Aorta (tissue), 5 donors: ENCODE measurements at places on chromosomes 13 and 19. TPM values are rescaled to one million over a fixed set of nuclear protein-coding genes. Genes with fewer than 3 reads are reported as not detected.

DNA sequence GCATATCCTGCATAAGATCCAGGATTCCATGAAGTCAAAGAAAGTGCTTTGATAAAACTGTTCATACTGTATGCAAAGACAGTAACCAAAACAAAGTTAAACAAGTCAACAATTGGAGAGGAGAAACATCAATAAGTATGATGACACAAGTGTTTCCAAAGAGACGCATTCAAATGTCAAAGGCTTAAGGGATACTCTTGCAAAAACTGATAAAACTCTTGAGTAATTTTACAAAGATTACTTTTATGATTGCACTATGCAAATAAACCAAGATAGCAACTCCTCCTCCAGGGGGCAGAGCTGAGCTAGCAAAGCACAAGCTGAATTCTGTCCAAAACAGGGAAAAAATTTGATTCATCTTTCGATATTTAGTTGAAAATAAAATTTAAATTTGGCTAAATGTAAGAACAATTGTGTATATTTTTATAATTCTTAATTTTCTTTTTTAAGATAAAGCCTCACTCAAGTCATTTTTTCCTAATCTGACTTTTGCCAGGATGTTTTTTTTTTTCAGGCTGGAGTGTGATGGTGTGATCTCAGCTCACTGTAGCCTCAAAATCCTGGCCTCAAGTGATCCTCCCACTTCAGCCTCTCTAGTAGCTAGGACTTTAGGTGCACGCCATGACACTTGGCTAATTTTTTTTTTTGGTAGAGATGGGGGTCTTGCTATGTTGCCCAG, 84.0 kb downstream of the MZT1 start:
- no peak for DNase-seq

SIGLEC12 gene
- not detected for polyA plus RNA-seq

- DNase-seq: no peak
Measured at GRCh38 chr13:100630555-100630954, 42.0 kb upstream of the GGACT start.

DNA sequence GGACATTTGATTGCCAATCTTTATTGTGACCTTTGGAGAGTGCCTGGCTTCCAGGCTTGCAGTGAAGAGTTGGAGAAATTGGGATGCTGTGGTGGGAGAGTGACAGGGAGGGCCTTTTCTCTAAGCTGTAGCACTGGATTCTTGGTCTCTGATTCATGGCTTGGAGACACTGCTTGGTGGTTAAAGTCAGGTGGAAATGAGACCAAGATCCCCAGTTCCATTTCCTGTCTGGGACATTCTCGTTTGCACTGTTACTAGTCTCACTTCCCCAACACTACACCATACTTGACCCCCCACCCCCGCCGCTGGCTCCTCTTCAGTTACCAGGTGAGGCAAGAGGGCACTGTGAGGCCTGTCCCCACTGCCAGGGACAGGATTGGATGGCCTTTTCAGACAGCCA, 2.9 kb downstream of the SUPT5H start:
- no peak for DNase-seq

- no peak for DNase-seq
Measured at GRCh38 chr13:109227344-109227940, 558.9 kb downstream of the IRS2 start.

DNA sequence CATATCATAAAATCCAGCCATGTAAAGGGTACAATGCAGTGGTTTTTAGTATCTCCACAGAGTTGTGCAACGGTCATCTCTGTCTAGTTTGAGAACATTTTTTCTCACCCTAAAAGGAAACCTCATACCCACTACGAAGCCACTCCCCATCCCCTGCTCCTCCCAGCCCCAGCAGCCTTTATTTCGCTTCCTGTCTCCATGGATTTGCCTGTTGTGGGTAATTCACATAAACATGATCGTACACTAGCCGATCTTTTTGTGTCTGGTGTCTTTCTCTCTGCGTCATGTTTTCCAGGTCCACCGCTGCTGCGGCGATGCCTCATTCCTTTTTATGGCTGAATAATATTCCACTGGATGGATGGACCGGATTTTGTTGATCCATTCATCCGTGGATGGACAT, 28.6 kb downstream of the BICRA start:
- no peak for DNase-seq

- no peak for DNase-seq
Measured at GRCh38 chr13:73991384-73991783, 142.8 kb downstream of the KLF12 start.

GRCh38 chr19:4391701-4392483, 8.5 kb downstream of the SH3GL1 start:
- no peak for DNase-seq

- DNase-seq: no peak
Measured at GRCh38 chr13:75405976-75406703, 75.8 kb downstream of the TBC1D4 start.

GRCh38 chr13:93060144-93060543, 166.5 kb upstream of the GPC6 start:
- no peak for DNase-seq

GRCh38 chr13:95642028-95642621, 2.4 kb downstream of the DZIP1 start:
- peak; percentile 82 for DNase-seq

DNA sequence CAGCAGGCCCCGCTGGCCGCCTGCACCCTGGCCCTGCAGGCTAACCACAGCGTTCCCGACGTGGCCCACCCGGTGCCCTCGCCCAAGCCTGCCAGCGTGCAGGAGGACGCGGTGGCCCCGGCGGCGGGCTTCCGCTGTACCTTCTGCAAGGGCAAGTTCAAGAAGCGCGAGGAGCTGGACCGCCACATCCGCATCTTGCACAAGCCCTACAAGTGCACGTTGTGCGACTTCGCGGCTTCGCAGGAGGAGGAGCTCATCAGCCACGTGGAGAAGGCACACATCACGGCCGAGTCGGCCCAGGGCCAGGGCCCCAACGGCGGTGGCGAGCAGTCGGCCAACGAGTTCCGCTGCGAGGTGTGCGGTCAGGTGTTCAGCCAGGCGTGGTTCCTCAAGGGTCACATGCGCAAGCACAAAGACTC, 72.1 kb downstream of the ZNF536 start:
- no peak for DNase-seq

DNA sequence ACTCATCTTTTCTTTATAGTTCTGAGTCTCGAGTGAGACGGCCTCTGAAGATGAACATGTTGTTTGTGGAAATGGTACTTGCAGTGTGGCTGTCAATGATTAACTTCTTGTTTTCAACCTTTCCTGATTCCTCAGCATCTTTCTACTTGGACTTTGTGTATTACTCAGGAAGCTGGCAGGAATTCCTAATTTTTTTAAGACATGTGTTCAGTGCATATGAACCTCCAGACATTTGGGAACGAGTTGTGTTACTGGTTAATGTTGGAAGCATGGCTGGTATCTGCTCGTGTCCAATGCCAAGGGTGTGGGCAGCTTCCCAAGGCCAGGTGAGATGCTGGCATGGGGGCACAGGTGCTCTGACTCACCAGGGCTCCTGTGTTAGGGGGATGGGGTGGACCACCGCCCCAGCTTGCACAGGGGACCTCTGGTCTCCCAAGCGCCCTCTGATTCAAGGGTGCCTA, 61.1 kb upstream of the MCF2L start:
- DNase-seq: no peak

GRCh38 chr13:36072152-36072935, 58.8 kb downstream of the DCLK1 start:
- no peak for DNase-seq

- DNase-seq: no peak
Measured at GRCh38 chr19:14843169-14843568, 5.6 kb downstream of the OR7A10 start.
